M059J (cell line): ENCODE measurements at places on chromosomes 3 and 15.
A peak's percentile ranks its signal among the peaks of the same experiment; 100 is the strongest.

DNA sequence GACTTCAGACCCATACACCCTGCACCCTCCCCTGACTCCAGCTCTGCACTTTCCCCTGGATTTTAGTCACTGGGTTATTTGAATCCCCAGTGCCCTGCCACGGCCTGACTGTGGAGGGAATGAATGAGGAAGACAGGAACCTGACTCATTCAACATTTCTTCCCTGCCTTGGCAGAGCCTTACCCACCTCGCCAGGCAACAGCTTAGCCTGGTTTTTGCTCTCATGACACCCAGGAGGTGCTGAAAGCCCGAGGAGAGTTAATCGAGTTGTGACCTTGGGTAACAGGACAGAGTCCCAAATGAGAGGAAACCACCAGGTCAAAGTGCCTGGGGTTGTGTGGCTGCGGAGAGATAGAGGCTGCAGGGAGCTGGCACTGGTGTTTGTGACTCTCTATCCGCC is 128.3 kb downstream of the SMAD6 start:
- DNase-seq: peak; percentile 87

DNA sequence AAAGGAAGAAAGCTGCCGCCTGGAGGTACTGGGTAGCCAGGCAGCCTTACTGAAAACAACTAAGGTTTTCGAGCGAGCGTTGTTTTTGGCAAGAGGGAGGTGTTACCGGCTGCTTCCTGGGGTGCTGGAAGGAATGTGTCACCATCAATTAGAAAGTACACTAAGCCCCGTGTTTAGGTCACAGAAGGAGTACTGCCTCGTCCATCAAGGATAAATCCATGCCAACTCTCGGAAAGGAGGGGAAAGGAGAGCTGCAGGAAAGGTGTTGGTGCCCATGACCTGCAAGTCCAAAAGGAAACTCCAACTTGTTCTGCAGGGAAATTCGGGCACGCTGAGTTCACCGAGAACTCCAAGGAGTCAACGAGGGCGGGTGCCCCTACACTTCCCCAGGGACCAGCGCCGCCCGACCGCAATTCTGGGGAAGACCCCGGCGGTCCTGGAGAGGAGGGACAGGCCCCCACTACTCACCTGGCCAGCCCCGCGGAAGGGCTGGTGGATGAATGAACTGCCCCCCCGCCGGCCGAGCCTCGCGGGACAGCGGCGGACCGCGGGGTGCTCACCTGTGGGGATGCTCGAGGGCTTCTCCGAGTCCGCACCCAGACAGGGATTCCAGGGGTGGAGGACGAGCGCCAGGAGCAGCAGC is 542 bp downstream of the PLOD2 start:
- DNase-seq: peak; percentile 96

- DNase-seq: no peak
Measured at GRCh38 chr15:43808960-43809678, 8.7 kb downstream of the HYPK start.

GRCh38 chr3:152719264-152719663 is 115.7 kb upstream of the P2RY1 start:
- DNase-seq: peak; percentile 46

DNA sequence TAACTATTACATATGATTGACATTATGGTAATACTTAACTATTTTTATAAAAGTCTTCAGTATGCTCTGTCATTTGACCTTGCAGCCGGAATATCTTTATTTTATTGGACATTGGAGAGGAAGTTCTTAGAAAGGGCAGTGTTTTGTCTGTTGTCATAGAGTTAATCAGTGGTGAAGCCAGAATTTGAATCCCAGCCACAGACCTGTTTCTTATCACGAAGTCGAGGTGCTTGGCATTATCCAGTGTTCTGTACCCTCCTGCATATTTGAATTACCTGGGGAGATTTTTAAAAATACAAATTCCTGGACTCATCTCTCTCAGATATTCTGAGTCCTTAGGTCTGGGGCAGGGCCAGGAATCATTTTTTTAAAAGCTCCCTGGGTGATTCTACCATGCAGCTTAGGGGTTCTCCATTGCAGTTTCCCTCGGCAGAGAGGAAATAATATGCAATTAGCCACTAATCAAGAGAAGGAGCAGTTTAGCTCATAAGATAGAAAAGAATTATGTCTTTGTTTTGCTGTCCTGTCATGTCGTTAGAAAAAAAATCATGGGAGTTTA is 195.6 kb upstream of the CFAP20DC start:
- peak; percentile 85 for DNase-seq

DNA sequence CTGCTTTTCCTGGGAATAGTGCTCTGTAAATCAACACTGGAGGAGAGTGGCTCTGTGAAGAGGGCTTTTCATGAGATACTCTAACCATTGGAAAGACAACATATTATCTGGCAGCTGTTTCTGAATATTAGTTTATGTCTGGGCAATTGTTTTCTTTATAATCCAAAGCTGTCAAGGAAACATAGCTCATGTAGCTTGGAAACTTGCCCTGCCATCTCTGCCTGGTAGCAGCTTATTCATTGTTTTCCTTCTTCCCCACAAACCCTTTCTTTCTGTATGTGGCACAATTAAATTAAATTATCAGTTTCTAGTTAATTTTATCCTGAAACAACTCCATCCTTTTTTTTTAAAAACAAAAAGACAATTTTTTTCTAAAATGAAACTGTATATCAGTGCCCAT is 160.0 kb downstream of the EDEM1 start:
- no peak for DNase-seq

- DNase-seq: peak; percentile 31
Measured at GRCh38 chr15:25372298-25372697, 66.5 kb downstream of the UBE3A start.

GRCh38 chr15:39270934-39271333 is 309.9 kb upstream of the THBS1 start:
- peak; percentile 98 for DNase-seq

GRCh38 chr15:40731034-40731433 is 24.0 kb downstream of the RMDN3 start:
- DNase-seq: no peak

DNA sequence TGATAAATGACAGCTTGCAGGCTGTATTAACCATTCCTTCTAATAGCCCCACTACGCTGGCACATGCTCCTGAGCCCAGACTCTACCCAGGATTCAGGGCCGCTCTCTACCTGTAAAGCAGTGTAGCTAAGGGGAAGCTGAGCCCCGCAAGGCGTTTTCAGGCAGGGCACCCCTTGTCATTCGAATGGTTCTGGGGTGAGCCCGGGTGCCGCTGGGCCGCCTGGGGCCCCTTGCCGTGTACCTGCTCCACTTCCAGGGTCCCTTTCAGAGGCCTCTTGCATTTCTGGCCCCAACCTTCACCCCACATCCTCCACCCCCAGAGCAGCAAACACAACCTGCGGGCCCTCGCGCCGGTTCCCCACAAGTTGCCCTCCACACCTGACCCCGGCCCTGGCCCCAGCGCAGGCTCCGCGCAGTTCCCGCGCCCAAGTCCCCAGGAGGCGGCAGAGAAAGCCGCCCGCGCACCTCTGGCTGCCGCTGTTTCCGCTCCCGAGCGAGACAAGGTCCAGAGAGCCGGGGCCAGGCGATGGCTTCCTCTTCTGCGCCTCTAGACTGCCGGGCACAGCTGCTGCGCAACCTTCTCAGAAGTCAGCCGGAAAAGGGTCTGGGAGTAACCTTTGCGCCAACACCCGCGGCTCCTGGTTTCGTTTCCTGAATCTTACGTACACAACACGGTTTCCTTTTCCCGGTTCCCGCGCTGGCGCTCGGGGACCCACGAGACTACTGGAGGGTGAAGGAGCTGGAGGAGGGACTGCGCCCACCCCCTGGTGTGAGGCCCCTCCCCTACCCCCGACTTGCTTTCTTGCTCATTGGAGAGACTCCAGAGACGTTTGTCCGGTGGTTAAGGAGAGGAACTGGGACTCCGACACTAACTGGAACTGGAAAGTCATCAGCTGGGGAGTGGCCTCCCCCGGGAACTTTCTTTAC is at the start of gene PLSCR1:
PLSCR1 (minus strand) TSS at position 606 of the 927 bp plus-strand sequence. CDS start 8,055 bp downstream, outside the sequence.
- DNase-seq: peak; percentile 100

DNA sequence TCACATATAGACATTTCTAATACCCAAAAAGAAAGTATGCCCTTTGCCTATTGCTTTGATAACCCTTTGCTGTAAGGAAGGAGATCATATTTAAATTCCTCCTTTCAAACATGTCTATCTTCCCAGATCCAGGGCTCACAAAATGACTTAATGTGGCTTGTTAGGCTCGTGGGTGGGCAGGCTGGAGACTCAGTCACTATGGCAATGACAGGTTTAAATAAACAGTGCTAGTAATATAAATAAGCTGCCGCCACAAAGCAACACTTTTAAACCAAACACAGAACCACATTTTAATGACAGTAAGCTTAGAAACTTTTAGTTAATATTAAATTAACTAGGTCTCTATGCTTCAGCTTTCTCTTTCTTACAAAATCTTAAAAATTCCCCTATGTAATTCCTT is 616.0 kb upstream of the NAALADL2 start:
- peak; percentile 77 for DNase-seq

DNA sequence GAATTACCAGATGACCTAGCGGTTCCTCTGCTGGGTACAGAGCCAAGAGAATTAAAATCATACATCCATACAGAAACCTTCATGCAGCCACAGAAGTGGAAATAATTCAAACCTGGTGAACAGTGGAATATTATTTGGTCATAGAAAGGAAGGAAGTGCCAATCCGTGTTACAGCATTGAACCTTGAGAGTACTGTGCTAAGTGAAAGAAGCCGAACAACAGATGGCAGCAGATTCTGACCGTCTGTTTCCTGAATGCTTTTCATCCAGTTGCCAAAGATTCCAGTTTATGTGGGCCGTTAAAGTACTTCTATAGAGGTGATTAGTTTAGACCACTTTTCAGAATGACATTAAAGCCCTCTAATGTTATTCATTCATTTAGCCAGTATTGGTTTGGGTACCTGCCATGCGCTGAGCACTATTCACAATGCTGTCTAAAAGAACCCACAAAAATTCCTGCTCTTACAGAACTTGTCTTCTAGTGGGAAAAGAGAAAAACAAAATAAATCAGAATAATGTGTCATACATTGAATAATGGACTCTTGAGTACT is 45.8 kb upstream of the SENP5 start:
- DNase-seq: peak; percentile 25

- no peak for DNase-seq
Measured at GRCh38 chr3:187185759-187186158, 11.5 kb upstream of the RTP1 start.

- DNase-seq: peak; percentile 30
Measured at GRCh38 chr3:14791343-14791945, 27.3 kb upstream of the FGD5 start.

- no peak for DNase-seq
Measured at GRCh38 chr3:29475854-29476253, 195.0 kb downstream of the RBMS3 start.

DNA sequence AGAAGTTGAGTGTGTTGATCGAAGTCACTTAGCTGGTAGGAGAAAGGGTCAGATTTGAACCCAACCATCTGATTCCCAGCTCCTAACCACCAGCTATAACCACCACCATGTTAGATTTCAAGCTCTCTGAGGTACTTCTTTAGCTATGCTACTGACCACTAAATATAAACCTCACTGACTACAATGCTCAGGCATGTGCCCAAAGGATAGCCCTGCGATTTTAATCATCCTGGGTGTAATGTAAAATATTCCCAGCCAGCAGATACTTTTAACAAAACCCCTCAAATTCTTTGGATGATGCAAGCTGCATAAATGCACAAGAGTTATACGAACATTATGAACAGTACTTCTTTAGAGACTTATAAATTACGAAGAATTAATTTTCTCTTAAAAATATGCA is 115.2 kb upstream of the TSC22D2 start:
- peak; percentile 73 for DNase-seq

DNA sequence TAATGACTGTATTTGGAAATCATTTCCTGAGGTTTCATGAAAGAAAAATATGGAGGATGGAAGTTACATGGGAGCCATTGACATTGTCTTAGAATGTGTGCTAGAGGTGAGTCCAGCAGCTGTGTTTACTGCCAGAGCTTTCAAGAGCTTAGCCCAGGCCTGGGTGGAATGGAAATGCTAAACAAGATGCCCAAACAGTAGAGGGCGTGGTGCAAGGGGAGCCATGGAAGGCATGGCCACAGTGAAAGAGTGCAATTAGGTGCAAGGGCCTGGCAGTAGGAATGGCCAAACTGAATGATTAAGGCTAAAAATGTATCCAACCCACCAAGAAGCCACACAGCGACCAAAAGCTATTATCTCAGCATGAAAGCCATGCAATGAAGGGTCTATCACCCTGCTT is 257.7 kb upstream of the NR2F2 start:
- DNase-seq: no peak
